Hematopoietic multipotent progenitor cell treated with erythropoietin and hydrocortisone succinate and interleukin-3 and kit ligand, for 6 days (in vitro differentiated cells): ENCODE measurements at places on chromosomes 3 and 15.
A peak's percentile ranks its signal among the peaks of the same experiment; 100 is the strongest.

GRCh38 chr3:48268936-48269561, 28.1 kb downstream of the ZNF589 start:
- no peak for DNase-seq

GRCh38 chr3:176974279-176974678, 223.0 kb downstream of the TBL1XR1 start:
- DNase-seq, result no peak

- DNase-seq, result no peak
Observed at GRCh38 chr3:74515451-74515850, 99.0 kb downstream of the CNTN3 start.

- no peak for DNase-seq
Observed at GRCh38 chr3:65946438-65946837, 92.3 kb downstream of the MAGI1 start.

GRCh38 chr3:171838218-171838720, 4.9 kb upstream of the TMEM212 start:
- no peak for DNase-seq

DNA sequence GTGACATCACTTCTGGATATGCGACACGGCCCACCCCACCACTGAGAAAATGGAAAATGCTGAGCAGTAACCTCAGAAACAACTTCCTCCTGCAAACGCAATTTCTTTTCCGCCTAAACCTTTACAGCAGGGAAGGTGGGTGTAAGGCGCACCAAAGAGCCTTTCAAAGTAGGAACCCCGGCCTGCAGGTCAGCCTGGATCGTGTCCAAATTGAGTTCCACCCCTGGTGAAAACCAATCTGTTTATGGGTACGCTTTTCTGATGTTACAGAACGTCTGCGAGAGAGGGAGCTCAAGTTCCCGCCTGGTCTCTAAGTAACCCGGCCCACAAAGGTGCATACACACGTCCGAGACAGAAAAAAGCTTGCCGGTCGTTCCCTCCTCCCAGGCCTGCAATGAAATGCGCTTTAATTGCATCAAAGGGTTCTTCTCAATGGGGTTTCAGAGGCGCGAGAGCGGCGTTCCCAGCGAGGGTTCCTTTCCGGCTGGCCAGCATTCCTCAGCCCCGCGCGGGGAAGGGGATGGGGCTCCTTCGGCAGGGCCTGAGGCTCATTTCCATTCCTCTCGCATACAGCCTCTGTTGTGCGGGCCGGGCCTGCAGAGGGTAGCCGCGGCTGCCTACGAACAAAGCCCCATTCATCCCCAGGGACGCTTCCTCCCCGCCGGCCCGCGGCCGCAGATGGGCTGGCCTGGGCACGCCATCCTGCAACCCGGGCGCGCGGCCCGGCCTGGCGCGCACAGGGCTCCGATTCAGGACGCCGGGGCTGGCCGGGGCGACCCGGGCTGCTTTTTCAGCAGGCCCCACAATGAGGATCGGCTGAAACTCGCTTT, 138.1 kb downstream of the TMCO5A start:
- DNase-seq, result peak; percentile 84

DNA sequence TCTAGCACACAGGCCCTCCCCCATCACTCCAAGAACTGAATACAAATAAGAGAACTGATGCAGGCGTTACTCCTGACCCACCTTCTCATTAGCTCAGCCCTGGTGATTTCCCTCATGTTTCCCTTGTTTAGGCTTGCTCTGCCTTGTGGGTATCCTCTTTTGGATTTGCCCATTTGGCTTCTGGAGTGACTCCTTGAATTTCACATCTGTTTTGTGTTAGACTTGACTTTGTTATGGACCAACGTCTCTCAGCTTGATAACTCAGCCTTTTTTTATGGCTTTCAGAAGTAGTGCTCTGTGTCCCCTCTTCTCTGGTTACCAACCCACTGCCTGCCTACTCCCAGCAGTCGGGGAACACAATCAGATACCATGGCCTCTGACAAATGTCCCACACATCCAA, 11.3 kb upstream of the TMOD3 start:
- no peak for DNase-seq

DNA sequence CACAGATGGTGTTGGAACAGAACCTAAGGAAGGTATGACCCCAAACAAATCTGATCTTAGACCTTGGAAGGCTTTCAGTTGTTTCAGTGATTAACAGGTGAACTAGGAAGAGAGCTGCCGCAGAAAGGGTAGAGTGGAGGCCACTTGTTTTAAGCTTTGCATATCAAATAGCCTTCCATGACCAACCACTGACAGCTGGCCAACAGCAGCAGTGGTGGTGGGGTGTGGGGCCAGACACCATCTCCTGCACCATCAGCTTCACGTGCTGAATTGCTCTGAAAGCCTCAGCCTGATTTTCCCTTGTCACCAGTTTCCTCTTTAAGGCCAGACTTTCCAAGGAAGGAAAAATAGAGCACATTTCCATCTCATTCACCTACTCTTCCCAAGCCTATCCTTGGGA, 16.6 kb upstream of the OSBPL11 start:
- no peak for DNase-seq

- DNase-seq, result no peak
Observed at GRCh38 chr3:52367891-52368880, 52.1 kb downstream of the DNAH1 start.

DNA sequence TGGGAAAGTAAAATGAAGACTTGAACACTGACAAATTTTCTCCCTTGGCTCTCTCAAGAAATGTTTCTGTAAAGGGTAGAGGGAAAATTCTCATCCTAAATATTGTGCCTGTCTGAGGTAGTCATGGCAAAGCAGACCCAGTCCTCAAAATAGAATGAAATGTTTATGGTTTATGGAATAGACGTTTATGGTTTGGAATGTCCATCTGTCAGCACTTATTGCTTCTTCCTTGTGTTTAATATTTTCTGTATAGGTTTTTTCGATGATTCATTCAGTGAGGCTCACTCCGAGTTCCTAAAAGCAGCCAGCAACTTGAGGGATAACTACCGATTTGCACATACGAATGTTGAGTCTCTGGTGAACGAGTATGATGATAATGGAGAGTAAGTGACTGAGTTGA, 13.9 kb downstream of the ELL3 start:
- no peak for DNase-seq

- DNase-seq, result no peak
Observed at GRCh38 chr15:100714749-100715342, 112.5 kb downstream of the ASB7 start.

DNA sequence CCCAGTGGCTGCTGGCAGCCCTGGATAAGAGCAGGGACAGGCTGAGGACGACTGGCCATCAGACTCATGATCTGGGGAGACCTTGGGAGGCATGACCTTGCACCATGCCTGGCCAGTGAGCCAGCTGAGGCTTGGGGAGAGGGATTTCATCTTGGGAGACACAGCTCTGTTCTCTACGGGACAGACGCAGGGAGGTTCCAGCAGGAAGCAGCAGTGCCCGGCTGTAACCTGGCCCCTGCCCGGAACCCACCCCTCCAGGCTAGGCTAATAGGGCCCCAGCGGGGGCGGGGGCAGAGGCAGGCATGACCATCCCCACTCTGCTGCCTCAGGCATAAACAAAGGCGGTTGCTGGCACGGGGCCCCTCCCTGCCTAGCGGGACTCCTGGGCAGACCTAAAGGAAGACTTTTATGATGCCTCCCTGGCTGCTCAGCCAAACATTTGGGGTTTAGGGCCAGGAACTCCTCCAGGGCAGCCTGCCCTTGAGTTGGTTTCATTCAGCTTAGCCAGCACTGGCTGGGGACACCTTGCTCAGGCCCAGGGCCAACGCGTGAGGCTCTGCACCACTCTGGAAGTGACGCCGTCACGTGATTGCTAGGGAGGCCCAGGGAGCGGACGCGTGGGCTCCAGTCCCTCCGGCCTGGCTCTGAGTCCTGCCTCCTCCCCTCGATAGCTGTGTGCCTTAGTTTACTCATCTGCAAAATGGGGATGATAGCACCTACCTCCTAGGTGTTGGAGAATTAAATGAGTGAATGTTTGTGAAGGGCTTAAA, 27.6 kb downstream of the HDAC11 start:
- no peak for DNase-seq

- DNase-seq, result no peak
Observed at GRCh38 chr3:178768072-178768864, 232.0 kb downstream of the KCNMB2 start.

- DNase-seq, result no peak
Observed at GRCh38 chr3:156256945-156257344, 136.6 kb downstream of the KCNAB1 start.

- DNase-seq, result no peak
Observed at GRCh38 chr3:173467501-173467900, 70.0 kb downstream of the NLGN1 start.

DNA sequence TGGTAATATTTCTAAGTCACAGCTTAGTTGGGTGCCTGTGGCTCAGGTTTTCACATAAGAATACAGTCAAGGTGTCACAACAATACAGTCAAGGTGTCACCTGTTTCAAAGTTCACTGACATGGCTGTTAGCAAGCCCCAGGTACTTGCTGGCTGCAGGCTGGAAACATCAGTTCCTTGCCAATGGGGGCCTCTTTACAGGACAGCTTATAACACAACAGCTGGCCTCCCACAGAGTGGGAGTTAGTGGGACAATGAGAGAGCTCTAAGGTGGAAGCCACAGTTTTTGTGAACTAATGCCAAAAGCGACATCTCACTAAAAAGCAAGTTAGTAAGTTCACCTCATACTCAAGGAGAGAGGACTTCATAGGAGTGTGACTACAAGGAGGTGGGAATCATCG, 45.4 kb downstream of the GPR156 start:
- DNase-seq, result no peak

DNA sequence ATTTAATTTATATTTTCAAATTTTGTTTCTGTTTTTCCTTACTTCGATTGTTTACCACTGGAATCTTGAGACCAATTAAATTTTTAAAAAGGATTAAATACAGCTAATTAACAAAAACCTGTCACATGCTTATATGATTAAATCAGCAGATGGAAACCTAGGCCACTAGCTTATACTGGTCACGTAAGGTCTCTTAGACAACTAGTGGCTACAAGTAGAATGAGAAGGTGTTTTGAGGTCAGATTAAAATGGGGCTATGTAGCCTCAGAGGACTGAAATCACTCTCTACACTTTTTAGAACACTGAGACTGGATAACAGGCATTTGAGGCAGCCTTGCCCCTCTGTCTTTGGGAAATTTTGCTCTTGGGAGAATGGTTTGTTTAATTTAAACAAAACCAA, 246.5 kb upstream of the ONECUT1 start:
- no peak for DNase-seq

DNA sequence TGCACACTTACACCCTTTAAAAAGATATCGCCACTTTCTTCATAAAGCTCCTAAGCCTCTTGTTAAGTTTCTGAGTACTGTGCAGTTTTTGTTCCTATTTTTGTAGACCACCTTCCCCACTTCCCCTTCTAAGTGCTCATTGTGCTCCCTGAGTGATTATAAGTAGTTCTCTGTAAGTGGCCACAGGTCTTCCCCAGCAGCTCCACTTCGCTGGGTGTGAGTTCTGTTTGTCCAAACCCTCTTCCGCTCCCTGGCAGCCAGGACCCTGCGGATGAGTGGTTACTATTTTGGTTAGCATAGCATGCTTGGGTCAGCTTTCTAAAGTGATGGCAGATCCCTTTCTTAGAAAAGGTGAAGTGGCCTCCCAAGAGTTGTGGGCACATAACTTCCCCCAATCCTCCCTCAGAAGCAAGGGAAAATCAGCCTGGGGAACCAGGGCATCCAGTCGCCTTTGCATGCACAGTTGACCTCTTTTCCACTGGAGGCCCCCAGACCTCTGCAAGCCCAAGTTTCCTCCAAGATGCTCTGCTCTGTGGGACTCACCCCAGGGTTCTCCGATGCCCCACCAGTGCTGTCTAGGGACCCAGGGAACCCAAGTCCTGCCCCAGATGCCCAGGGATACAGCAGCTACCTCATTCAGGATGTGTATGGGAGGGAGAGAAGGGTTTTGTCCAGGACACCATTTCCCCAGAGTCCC, 69.6 kb downstream of the ATP10A start:
- peak; percentile 38 for DNase-seq

GRCh38 chr15:83854950-83855707, 201.2 kb downstream of the ADAMTSL3 start:
- no peak for DNase-seq

DNA sequence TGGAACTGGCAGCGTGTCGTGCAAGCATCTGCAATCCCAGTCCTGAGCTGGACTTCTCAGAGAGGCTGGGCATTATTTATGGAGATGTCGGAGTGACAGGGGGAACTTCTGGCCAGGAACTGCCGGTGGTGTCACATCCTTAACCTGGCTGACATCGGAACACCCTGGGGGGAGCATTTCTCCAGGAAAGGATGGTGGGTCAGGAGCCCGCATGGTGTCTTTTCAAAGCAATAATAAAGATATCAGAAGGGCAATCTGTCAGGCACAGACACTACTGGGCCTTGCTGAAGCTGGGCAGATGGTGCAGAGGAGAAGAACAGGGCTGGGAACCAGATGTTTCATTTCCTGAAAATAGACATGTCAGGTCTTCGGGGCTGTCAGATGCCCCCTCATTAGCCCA, 133.5 kb downstream of the WNT7A start:
- DNase-seq, result no peak
